ENCODE measurements at places on chromosomes 4 and X.

DNA sequence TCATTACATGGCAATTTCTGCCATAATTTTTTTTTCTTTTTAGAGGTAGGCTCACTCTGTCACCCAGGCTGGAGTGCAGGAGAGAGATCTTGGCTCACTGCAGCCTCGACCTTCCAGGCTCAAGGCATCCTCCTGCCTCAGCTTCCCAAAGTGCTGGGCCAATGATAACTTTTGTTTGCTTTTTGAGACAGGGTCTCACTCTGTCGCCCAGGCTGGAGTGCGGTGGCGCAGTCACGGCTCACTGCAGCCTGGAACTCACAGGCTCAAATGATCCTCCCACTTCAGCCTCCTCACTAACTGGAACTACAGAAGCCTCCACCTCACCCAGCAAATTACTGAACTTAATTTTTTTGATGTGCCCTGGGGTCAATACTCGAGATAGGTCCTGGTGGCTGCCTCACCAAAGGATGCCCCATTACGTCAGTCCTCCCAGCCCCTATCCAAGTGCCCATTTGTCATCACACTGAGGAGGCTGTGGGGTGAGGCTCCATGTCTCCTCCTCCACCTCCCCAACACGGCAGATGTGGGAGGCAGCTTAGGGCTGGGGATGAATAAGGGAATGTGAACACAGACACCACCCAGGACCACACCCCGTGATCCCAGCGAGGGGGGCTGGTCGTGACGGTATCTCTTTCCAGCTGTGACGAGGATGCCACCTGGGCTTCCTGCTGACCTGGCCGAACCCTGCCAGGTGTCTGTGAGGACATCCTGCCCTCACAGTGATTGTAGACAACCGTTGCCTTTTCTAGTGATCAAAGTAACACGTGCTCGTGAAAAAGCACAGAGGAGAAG is 12.4 kb upstream of the NKX1-1 start:
- DNase-seq = no peak

DNA sequence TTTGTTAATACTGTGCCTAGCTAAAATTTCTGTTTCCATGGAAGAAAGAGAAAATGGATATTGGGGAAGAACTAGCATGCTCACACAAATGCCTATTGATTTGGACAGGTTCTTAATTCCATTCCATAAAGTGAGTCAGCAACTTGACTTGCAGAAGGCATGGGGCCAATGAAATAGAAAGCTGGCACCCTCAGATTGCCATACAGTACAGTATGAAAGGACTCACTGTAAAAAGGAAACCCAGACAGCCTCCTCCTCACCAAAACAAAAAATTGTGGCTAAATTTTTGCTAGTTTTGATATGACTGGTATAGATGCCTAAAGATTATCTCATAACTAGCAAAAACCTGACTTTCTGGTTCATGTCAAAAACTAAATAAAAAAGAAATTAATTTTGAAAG is 11.2 kb upstream of the TAB3 start:
- no peak for DNase-seq

GRCh38 chr4:104413487-104413886 is 81.2 kb downstream of the CXXC4 start:
- no peak for DNase-seq

GRCh38 chr4:147689067-147689466 is 5.1 kb upstream of the PRMT9 start:
- DNase-seq = no peak

GRCh38 chrX:131366407-131366806 is 77.3 kb upstream of the IGSF1 start:
- DNase-seq = no peak

DNA sequence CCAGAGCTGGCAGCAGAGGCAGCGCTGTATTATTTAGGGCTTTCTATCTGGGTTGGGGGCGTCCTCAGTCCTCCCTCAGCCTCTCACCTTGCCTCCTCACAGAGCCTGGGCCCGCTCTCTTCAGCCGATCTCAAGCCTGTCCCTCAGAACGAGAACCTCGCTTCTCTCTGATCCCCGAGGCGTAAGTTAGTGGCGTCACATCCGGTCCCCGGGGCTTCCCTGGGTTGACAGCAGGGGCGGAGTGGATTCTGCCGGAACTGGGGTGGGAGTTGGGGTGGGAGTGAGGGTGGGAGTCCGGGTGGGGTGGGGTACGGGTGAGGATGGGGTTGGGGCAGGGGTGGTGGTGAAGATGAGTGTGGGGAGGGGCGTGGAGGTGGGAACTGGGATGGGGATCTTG is at the start of gene MAGEA10:
Gene MAGEA10, minus strand, starts transcription at position 190 of the 397 bp plus-strand sequence. CDS start 2,957 bp downstream, outside the sequence.
- DNase-seq = no peak

DNA sequence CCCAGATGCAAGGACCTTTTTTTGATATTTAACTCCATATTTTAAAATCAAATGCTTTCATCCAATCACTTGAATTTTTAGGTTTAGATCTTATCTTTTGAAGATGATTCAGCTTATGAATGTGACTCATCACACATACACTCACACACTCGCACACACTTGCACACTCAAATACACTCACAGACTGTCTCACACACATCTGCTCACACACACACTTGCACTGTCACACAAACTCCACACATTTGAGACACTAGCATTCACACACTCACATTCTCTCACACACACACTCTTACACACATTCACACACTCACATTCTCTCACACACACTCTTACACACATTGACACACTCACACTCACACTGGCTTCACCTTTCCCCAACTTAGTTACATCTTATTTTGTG is 37.8 kb downstream of the MAGEA1 start:
- no peak for DNase-seq

- DNase-seq = no peak
These were observed 38.7 kb downstream of the ARHGEF9 start for GRCh38 chrX:63746278-63746677.

GRCh38 chr4:120418146-120418545 is 351.5 kb upstream of the MAD2L1 start:
- no peak for DNase-seq

DNA sequence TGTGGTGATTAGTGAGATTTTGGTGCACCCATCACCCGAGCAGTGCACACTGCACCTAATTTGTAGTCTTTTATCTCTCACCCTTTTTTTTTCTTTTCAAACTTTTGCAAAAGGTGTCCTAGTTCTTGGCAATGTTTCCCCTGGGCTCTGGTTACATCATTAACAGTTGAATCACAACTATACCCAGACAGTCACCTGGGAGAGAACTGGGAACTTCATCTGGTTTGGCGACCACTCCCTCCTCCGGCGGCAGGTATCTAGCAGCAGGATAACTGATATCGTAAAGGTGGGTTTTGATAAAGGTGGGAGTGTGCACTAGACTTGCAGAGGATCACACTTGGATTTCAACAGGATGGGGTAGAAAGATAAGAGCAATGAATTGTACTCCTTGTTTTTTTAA is 140.5 kb downstream of the CHIC2 start:
- DNase-seq = no peak

DNA sequence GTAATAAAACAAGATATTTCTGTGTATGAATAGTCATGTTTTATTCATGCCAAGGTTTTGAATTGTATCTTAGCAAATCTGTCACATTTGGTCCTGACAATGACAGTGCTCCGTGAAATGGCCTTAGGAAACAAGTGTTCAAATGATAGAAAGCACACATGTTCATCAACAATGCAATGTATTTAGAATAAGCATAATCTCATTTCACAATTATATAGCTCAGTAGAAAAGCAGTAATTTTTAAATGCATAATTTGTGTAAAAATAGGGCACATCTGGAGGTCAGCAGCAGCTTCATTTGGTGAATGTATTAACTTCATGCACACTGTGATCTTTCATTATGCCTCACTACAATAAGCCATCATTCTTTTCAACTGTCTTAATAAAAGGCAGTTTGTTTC is 380.4 kb downstream of the GPM6A start:
- no peak for DNase-seq

GRCh38 chr4:124427095-124427767 is 285.3 kb downstream of the ANKRD50 start:
- DNase-seq = no peak

- DNase-seq = no peak
These were observed 147.0 kb downstream of the PDLIM5 start for GRCh38 chr4:94598758-94599157.

- no peak for DNase-seq
These were observed 49.6 kb upstream of the BCOR start for GRCh38 chrX:40147126-40147952.

GRCh38 chr4:120847019-120847582 is 75.4 kb downstream of the PRDM5 start:
- no peak for DNase-seq

DNA sequence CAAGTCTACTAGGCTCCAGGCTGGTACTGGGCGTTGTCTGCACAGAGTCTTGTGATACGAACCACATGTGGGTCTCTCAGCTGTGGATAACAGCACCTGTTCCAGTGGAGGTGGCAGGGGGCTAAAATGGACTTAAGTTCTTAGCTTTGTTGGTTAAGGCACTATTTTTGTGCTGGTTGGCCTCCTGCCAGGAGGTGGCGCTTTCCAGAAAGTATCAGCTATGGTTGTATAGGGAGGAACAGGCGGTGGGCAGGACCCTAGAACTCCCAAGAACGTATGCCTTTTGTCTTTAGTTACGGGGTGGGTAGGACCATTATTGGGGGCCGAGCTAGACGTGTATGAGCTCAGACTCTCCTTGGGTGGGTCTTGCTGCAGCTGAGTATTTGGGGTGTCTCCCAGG is 1138.4 kb downstream of the PCDH19 start:
- DNase-seq = no peak

GRCh38 chr4:147528054-147528453 is 47.2 kb downstream of the EDNRA start:
- no peak for DNase-seq

GRCh38 chrX:99371976-99372595 is 1038.0 kb downstream of the PCDH19 start:
- DNase-seq = no peak

GRCh38 chr4:40576651-40577480 is 52.8 kb downstream of the RBM47 start:
- peak; percentile 29 for DNase-seq

DNA sequence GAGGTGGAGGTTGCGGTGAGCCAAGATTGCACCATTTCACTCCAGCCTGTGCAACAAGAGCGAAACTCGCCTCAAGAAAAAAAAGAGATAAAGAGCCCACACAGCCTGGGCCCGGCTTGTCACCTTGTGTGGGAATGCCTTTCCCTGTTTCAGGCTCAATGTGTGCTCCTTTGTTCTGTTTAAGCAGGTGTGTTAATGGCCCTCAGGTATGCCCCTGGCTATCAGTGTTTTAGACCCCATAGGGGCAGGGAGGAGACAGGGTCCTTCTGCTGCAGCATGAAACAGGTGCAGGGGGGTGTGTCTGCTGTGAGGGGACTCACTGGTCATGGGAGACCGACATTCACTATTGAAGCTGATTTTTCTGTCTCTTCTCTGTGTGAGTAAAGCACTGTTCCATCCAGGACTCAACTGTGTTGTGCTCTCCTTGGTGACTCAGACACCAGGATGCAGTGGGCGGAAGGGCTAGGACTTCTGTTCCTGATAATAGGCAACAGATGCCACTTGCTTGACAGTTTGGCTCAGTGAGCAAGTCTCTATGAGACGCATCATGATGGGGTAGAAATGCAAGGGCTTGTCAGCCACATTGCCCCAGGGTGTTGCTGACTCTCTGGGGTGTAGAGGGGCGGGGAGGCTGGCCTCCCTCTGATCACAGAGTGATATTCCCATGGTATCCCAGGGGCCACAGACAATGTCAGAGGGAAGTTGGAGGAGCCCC is 15.6 kb upstream of the LAP3 start:
- DNase-seq = no peak

- no peak for DNase-seq
These were observed 1105.1 kb upstream of the TENM3 start for GRCh38 chr4:181138116-181138515.

DNA sequence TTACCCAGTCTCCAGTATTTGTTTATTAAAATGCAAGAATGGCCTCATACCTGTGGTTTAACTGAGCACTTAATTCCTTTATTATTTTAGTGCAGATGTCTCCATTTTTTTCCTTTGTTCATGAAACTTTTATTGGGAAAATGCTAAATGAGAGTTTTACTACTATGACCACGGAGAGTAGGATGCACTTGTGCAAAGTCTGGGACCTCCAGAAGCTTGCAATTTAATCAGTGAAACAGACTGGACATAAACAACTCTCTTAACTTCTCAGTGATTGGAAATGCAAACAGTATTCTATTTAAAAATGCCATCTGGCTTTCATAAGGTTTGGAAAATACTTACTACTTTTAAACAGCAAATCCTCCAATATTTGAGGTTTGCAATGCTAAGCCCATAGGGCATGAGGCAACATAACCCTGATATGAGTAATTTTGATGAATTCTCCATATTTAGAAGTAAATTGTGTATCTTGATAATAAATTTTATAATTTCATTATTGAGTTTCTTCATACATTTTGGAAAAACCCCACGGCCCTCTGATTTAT is 718.7 kb upstream of the MAGEB2 start:
- DNase-seq = no peak

DNA sequence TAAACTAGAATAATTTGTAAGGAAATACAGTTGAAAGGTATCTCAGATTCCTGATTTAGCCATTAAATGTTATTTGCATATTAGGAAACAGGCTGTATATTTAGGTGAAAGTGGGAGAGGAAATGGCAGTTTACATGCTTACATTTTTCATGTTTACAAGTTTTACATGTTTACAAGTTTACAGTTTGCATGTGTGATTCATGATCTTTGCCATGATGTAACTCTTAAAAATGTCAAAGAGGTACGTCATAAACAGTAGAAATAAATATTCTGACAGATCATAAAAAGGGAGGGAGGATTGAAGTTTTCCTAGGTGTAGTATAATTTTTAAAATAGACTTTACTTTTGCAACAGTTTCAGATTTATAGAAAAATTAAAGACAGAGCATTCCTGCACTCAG is 45.7 kb downstream of the KDM6A start:
- no peak for DNase-seq

GRCh38 chr4:52421811-52422213 is 237.3 kb downstream of the USP46 start:
- no peak for DNase-seq

- no peak for DNase-seq
These were observed 5.8 kb downstream of the SRPX start for GRCh38 chrX:38214551-38215531.

- no peak for DNase-seq
These were observed 203.5 kb downstream of the PRDM5 start for GRCh38 chr4:120718979-120719566.

DNA sequence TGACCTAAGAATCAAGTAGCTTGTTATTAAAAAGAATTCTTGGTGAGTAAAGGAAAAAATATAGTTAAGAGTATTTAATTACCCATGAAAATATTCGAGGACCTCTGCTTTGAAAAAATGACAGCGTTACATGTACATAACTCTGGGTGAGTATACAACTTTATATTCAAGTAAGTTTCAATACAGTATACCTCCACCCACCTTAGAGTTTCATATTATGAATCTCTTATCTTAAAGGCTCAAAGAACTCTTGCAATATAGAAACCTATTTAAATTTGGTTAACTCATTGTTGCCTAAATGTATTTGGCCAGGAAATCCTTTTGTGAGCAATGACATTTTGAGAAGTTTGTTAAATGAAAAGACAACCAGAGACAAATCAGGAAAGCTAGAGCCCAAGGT is 138.2 kb downstream of the QDPR start:
- DNase-seq = no peak

GRCh38 chr4:17664755-17665154 is 50.3 kb downstream of the MED28 start:
- no peak for DNase-seq
